Hematopoietic multipotent progenitor cell treated with erythropoietin and hydrocortisone succinate and interleukin-3 and kit ligand, for 8 days (in vitro differentiated cells): ENCODE measurements at places on chromosomes 1 and 21.

DNA sequence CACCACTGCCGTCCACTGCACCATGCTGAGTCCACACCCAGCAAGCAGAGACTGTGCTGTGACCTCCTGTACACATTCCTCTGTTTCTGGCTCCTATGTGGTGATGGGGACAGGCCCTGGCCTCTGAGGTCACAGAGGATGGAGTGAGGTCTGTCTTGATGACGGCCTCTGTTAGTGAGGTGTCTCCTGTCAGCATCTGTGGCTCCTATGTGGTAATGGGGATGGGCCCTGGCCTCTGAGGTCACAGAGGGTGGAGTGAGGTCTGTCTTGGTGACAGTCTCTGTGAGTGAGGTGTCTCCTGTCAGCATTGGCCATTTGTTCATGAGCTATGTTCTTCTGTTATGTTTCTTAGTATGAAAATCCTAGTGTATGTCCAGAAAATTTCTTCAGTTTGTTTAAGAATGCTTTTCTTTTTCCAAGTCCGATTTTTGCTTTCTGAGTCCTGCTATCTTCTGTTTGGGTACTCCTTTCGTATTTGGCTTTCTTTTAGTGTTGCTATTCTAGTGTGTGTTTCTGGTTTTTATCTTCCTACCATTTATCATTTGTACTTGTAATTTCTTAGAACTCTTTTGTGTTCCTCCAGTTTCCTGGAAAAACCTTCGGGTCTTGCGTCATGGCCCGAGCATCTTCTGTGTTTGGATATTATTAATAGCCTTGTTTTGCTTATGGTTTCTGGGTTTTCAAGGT, 13.4 kb downstream of the SNAP47 start:
- DNase-seq = peak; percentile 91

GRCh38 chr1:19616489-19616888, 27.6 kb upstream of the NBL1 start:
- DNase-seq = no peak

- no peak for DNase-seq
Measured at GRCh38 chr1:89271341-89272015, 1.2 kb downstream of the GBP5 start.

DNA sequence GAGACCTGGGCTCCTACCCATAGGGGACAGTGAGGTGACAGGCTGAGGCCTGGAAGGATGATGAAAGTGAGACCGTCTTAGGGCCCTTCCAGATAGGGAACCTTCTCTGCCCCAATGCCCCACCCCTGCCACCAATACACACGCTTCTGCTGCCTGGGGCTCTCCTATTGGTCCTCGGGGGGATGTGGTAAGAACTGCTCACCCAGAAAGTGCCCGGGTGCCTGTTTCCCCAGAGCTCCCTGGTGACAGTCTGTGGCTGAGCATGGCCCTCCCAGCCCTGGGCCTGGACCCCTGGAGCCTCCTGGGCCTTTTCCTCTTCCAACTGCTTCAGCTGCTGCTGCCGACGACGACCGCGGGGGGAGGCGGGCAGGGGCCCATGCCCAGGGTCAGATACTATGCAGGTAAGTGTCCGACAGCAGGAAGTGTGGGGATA, 948 bp downstream of the SEMA4A start:
- peak; percentile 39 for DNase-seq

DNA sequence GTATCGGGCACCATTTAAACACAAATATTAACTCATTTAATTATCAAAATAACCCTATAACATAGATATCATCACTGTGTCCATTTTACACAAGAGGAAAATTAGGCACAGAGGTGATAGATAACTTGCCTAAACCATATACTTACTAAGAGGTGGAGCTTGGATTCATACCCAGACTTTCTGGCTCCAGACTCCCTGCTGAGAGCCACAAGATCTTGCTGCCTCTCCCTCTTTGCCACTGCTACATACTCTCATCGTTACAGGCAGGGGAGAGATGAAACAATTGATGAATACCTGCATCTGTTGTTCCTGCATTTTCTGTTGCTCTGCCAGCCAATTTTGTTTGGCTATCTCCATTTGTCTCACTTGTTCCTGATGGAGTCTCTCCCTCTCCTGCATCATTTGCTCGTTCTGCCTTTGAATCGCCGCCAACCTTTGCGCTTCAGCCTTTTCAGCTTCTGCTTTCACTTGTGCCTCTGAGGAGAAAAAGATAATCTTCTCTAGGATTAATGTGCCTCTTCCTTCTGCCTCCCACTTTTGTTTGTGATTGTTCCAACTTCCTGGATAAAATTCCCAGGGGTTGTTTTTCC, 10.6 kb downstream of the GBP5 start:
- no peak for DNase-seq

DNA sequence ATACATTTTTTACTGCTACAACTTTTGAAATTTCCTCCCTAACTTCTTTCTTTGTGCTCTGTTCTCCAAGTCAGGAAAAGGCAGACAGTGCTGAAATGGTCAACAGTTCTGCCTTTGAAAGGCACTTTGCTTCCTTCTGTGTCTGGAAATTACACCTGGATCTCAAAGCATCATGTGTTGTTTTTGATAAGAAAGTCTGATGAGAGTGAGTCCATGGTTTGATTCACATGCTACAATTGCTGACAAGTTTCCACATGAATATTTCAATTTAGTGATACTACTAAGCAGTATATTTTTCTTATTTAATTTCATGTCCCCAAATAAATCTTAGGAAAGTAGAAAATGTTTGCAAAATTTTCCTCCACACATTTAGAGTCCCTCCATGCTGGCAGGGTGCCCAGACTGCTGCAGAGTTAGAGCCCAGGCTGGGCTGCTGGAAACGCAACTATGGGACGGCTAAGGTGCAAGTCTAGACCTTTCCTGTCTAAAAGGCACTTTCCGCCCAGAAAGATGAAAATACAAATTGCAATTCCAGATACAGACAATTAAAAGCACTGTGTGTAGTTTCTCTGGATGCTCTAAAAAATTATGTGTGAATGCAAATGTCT, 96.6 kb upstream of the RUNX1 start:
- no peak for DNase-seq

- no peak for DNase-seq
Measured at GRCh38 chr21:38329162-38329561, 72.4 kb downstream of the KCNJ15 start.

DNA sequence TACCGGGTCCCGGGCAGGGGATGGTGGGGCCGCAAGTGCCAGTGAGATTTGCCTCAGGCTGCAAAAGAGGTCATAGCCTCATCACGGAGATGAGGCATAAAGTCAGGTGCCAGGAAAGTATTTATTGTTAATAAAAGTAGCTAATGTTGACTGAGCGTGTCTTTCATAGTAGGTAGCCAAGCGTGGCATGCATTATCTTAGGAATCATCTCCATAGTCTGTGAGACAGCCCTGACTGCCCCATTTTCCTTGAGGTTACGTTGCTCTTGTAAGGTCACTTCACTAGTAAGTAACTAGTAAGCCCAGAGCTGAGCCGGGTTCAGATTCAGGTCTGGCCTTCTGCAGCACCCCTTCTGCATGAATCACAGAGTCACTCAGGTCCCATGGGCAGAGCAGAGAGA, 174.2 kb downstream of the CAMTA1 start:
- DNase-seq = no peak

DNA sequence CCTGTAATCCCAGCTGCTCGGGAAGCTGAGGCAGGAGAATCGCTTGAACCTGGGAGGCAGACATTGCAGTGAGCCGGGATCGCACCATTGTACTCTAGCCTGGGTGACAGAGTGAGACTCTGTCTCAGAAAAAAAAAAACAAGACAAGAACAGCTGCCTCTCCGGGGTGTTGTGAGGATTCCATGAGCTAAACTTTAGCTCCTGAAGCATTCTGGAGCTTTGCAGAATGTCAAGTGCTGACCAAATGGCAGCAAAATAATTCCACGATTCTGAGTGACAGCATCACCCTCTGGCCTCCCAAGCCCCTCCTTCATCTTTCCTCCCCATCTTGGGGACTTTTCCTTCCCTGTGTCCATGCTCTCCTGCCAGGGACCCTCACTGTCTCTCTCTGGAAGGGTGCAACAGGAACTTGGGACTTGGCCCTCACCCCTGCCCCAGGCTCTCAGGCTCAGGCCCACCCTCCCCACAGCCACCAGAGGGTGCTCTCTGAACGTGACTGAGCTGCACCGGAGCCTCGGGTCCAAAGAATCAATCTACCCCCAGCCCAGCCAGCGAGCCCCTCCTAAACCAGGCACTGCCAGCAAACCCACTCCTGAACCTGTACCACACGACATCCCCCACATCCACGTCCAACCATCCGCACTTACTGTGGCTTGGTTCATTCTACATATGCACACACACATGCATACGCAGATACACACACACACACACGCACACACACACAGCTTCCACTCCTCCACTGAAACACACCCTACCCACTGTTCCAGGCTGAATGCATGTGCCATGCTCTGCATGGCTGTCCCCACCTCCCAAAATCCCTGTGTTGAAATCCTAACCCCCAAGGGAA, 45.7 kb downstream of the ACOT7 start:
- peak; percentile 59 for DNase-seq

DNA sequence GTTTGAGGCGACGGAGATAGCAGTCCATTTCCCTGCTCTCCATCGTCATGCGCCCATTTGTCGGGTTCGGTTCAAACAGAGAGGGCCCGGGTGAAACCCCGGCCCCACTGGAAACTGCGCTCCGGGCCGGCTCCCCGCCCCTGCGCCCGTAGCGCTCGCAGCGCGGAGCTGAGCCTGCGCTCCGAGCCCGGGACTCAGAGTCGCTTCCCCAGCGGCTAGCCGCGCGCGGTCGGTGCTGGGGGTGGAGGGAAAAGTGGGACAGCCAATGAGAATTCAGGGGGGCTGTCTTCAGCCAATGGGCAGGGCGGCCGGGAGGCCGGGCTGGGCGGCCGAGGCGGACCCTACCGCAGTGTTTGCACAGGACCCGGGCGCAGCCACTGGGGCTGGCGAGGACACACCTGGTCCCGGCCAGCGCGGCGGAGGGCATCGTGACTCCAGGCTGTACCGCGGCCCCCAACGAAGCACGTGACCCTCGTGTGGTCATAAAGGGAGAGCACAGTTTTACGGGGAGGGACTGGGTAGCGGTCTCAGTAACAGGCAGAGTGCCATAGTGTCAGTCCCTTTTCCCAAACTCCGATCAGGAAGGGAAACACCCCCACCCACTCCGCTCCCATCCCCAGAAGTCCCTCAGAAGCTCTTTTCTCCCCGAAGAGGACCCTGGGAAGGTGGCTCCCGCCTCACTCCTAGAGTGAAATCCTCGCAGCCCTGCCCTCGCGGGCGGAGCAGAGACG, at the start of gene INKA2:
Gene INKA2, minus strand, starts transcription at position 202 of the 731 bp plus-strand sequence. Its CDS starts 153 bp downstream, at position 49.
- peak; percentile 90 for DNase-seq

GRCh38 chr1:118825619-118826018, 162.5 kb downstream of the TBX15 start:
- no peak for DNase-seq

DNA sequence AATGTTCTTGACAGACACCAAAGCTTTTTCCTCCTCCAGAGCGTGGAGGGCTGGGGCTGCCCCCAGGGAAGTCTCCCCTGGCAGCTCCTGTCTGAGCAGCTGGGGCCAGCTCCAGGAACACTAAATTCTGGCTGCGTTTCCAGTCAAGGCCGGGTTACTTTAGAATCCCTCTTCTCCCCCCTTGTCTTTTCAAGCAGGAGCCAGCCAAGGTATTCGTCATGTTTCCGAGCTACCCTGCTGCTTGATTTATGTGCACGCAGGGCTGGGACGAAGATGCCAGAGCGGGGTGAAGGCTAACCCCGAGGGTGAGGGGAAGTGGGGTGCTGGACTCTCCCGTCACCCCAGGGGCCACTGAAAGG, 68.1 kb upstream of the ANGPTL1 start:
- no peak for DNase-seq

- DNase-seq = peak; percentile 42
Measured at GRCh38 chr1:50308878-50309277, 114.4 kb downstream of the DMRTA2 start.

GRCh38 chr21:44712203-44713028, 1.0 kb upstream of the TSPEAR start:
- DNase-seq = no peak

- peak; percentile 65 for DNase-seq
Measured at GRCh38 chr1:84936116-84936810, 43.3 kb upstream of the LPAR3 start.

- DNase-seq = no peak
Measured at GRCh38 chr21:42002421-42002958, 7.7 kb downstream of the ZBTB21 start.

- no peak for DNase-seq
Measured at GRCh38 chr1:235012436-235013210, 116.0 kb downstream of the TOMM20 start.

GRCh38 chr1:40267767-40268187, 9.7 kb downstream of the ZMPSTE24 start:
- DNase-seq = peak; percentile 69

- peak; percentile 27 for DNase-seq
Measured at GRCh38 chr1:96722161-96722922, 758 bp downstream of the PTBP2 start.

- DNase-seq = no peak
Measured at GRCh38 chr1:55623311-55623710, 408.1 kb upstream of the USP24 start.

GRCh38 chr1:181353526-181353925, 129.8 kb upstream of the CACNA1E start:
- no peak for DNase-seq

GRCh38 chr1:73859227-73859626, 338.7 kb downstream of the LRRIQ3 start:
- DNase-seq = no peak

DNA sequence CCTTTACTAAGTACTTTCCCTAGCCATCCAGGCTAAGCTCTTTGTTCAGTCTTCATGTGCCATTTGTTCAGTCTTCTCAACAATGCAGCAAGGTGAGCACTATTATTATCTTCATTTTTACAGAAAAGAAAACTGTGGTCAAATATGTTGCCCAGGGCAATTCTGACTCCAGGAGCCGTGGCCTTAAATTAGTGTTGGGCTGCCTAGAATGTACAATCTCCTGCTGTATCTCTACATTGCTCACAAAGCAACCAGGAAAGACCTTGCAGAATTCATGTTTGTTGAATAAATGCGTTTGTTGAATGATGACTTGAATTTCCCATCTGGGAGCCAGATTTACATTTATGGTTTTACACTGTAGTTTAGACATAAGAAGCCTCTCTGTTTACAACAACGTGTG, 14.2 kb downstream of the CD101 start:
- no peak for DNase-seq

- DNase-seq = no peak
Measured at GRCh38 chr1:22273686-22274681, 131.1 kb upstream of the WNT4 start.

- DNase-seq = no peak
Measured at GRCh38 chr1:32249831-32250525, 1.1 kb upstream of the LCK start.

GRCh38 chr1:40936931-40937339, 42.6 kb upstream of the CTPS1 start:
- no peak for DNase-seq

- DNase-seq = no peak
Measured at GRCh38 chr1:186295980-186296379, 79.1 kb downstream of the TPR start.

DNA sequence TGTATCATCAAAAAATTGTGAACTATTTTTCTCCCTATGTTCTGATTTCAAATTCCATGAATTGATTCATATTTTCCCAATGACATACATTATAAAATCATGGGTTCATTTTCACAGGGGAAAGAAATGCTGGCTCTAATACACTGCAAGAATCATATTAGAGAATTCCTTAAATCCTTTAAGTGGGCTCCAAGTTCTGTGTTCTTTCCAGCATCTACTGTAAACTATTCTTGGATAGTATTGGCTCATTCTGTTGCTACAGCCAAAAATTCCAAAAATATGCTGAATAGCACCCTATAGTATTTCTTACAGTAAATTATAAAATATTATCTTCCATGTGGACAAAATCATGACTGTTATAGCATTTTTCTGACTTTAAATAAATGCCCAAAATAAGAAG, 19.0 kb upstream of the C1orf105 start:
- DNase-seq = no peak

- no peak for DNase-seq
Measured at GRCh38 chr1:208190784-208191183, 53.4 kb downstream of the PLXNA2 start.
